DMS79 (cell line): ENCODE measurements at places on chromosomes 5 and 9.

GRCh38 chr5:28903643-28904042, 1865.3 kb upstream of the CDH9 start:
- DNase-seq: no peak

DNA sequence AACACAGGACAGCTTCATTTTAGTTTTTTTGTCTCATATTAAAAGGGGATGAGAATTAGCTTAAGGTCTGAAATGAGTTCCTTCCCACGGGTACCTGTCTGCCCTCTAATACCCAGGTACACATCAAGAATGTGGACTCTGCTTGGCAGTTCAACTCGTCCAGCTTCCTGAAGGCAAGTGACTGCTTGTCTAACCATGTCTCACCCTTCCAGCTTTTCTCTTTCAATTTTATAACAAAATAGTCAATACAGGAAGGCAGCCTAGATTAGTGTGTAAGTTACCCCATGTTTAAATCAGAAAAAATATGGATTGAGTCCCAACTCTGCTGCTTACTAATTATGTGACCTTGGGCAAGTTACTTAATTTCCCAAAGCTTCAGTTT, 50.5 kb upstream of the C5orf46 start:
- no peak for DNase-seq

GRCh38 chr9:70425192-70425591, 10.7 kb upstream of the KLF9 start:
- DNase-seq: no peak

GRCh38 chr5:42542106-42542505, 118.9 kb downstream of the GHR start:
- no peak for DNase-seq

DNA sequence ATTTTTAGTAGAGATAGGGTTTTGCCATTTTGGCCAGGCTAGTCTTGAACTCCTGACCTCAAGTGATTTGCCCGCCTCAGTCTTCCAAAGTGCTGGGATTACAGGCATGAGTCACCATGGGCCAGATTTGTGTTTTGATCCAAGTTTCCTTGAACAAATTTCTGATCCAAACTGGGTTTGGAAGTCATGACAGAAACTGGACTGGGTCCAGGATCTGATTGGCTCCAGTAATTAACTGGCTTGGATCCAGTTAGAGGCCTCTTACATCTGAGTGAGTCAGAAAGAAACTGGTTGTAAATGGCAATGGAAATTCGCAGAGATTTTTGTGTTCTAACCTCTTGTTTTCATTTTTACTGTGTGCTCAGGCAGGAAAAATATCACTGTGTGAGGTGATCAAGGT, 141.6 kb downstream of the SLC25A46 start:
- DNase-seq: no peak

DNA sequence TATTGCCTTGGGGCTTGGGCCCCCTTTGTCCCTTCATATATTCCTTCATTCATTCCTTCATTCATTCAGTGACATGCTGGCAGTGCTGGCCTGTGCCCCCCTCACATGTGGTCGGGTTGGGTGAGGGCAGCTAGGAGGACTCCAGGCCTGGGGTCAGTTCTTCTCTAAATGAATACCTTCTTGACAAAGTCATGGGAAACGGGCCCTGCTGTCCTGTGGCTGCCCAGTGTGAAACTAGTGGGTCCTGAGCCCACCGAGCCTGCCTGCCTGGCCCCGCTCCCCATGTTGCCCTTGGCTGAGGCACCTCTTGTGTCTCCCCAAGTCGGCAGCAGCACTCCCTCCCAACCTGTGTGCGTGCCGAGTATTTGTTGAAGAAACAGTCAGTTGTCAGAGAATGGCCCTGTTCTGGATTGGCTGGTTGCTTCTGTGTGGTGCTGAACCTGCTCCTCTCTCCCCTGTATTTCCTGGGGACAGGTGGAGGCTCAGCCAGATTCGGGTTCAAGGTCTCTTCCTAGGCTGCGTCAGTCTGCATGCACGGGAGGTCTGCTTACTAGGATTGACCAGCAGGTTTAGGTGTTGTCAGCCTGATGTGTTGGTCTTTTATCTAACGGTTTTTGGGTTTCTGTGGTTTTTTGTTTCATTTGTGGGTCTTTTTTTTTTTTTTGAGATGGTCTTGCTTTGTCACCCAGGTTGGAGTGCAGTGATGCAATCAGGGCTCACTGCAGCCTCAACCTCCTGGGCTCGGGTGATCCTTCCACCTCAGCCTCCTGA, 3.0 kb upstream of the CEL start:
- no peak for DNase-seq

DNA sequence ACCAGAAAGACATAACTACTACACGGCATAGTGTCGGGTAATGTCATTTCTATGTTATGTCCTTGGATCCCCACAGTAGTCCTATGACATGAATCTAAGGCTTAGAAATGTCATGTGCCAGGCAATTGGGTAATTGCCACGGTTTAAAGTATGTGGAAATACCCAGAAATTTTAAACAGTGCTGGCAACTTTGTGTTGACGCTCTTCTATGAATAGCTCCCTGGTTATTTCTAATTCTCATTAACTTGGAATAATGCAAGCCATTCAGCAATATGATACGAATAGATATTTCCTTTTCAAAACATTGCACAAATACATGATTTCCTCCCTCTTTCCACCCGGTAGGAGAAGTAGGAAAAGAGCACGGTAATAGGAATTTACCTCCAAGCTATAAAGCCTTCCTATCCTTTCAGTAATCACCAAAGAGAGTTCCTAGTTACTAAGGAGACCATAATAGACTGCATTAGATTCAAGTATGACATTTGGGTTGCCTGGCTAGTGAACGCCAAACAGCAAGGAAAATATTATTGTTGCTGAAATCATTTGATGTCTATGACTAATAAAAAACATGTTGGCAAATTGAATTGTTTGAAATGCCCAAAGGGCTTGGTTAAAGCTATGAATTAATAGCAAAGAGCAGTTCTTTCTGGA, 168.4 kb downstream of the CCDC192 start:
- no peak for DNase-seq

DNA sequence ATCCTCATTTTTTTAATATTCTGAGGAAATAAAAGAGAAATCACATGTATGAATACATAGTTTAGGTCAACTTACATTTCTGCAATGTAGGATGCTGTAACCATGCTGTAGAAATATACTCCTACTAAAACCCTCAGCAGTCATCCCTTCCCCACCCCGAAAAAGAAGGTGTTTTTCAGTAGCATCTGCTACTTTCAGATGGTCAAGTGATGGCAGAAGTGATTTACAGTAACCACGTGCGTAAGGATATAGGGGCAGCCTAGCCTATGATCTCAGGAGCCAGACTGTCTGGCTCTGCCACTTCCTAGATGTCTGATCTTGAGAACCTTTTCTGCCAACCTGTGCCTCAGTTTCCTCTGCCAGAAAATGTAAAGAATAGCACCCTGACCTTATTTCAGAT, 26.0 kb upstream of the SYK start:
- DNase-seq: no peak

- no peak for DNase-seq
Measured at GRCh38 chr5:6718718-6719117, 5.5 kb downstream of the TENT4A start.

DNA sequence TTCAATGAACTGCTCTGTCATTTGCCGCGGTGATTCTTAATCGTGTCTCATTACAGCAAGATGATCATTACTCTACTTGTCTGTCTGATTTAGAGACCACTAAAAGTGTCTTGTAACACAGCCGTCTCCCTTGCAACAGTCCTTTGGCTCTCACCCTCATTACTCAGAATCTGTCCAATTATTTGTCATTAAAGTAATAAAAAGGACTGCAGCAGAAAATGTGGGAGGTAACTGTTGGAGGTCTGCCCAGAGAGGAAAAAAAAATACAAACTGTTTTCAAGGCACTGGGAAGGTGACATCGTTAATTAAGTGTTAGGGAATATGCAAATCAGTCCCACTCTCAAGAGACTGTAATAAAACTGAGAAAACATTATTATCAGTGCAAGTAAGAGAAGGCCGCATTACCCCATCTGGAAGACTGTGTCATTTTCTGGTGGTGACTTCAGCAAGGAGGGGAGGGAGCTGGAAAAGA, 281.0 kb downstream of the RASEF start:
- DNase-seq: no peak

DNA sequence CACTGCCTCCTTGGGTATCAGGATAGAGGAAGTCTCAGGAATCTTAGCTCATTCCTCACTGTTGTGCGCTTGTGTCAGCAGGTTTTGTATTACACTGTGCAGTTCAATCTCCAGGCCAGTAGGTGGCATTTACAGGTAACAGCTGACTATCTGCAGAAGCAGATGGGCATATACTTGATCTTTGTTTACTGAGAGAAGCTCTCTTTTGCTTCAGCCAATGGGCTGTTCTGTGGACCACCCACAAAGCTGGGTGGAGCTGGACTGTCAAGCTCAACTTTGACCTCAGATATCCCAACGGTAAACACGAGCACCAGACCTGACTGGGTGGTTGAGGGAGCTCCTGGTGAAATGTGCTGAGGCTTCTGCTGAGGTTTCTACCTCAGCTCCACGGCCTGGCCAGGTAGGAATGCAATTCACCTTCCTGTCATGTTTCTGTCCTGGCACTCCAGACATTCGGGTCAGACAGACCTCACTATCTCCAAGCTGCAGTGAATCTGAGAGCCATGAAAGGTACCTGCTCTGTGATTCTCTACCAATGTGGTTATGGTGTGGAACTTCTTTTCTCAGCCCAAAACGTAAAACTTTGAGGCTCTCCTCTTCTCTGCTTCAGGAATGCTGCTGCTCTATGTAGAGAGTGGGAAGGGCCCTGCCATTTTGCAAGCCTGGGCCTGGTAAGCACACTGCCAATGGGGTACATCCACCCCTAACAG, 167.9 kb upstream of the ACTBL2 start:
- no peak for DNase-seq

- no peak for DNase-seq
Measured at GRCh38 chr5:75526070-75526469, 14.4 kb downstream of the POLK start.

GRCh38 chr5:153404747-153405146, 85.7 kb upstream of the GRIA1 start:
- DNase-seq: no peak
